ENCODE measurements at places on chromosomes 2 and 18.

- DNase-seq = no peak
Measured at GRCh38 chr2:205885492-205886099, 200.4 kb downstream of the INO80D start.

GRCh38 chr2:221640686-221641085 is 68.6 kb upstream of the EPHA4 start:
- DNase-seq = no peak

DNA sequence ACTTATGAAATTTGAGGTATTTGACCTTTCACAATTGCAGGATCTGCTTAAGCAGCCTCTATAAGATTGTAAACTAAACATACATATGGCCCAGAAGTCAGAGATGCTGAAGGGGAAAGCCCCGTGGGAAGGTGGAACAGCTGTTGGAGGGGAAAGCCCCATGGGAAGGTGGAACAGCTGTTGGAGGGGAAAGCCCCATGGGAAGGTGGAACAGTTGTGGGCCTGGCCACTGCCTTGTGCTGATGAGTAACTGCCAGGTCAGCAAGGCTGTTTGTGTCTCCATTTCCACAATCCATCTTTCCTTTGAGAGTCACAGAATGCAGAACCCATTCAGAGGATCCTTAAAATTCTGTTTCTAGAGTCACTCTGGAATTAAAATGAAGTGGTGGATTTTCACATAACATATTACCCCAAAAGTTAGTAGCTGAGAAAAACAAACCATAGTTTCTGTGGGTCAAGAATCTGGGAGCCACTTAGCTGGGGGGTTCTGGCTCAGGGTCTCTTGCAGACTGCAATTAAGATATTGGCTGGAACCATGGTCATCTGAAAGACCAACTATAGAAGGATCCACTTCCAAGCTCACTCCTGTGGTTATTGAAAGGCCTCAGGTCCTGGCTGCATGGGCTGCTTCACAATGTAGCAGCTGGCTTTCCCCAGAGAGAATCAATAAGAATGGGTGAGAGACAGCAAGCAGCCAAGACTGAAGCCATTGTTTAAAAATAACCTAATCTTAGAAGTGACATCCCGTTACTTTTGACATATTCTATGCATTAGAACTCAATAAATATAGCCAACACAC is 86.6 kb upstream of the CAVIN2 start:
- no peak for DNase-seq

DNA sequence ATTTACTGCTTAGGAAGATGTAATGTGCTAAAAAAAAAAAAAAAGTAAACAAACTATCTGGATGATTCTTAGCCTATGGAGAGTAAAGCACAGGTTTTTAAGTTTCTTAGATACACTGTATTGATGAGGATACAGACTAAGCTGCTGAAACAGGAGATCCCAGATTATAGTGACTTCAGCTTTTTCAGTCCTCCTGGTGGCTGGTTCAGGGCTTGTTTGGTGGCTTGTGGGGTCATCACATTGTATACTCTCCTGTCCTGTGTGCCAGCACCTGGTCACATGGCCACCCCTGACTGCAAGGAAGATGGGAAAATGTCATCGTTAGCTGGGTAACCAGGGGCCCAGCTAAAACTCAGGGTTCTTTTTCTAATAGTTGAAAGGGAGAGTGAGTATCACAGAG is 31.4 kb downstream of the RAB31 start:
- no peak for DNase-seq

DNA sequence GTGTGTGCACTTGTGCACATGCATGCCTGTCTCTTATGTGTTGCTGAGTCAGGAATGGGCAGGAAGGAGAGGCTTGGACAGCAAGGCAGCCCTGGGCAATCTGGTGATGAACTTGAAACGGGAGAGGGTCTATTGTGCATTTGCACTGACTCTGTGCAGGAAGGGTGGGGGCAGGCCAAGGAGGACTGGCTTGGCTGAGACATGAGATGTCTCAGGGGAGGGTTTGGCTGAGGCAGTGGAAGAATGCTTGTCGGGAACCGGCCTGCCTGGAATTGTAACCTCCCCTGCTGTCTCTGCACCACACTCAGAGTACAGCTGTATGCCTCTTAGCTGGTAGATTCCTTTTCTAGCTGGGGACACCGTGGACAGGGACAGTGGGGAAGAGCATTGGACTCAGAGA is 176.1 kb upstream of the TNP1 start:
- DNase-seq = no peak

DNA sequence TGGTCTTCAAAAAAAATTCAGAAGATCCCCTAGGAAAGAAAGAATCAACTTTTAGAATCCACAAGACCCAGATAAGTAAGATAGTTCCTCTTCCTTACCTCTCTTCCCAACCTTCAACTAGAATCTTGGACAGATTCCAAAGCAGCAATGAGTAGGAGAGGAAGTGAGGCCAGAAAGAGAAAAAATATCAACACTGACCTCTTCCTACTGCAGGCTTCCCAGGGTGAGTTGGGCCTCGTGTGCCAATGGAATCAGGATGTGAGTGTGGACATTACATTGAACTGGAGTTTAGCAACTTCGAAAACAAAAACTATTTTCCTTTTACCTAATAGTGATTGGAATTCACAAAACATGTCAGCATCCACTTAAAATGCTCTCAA is 102.5 kb upstream of the PIEZO2 start:
- no peak for DNase-seq

DNA sequence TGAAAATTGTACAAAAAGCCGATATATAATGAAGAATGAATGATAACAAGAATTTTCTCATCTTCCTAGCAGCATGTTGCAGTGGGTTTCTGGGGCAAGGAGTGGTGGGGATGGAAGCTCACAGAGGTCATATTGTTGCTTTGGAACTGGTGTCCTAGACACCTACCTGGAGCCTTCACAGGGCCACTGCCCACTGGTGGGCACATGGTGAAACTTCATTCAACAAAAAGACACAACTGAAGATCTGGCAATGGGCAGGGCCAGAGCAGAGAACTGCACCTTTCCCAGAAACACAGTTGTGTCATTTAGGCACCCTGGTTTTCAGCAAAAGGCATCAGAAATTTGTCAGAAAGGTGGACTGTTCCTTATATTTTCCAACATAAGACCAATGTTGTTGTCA is 115.3 kb downstream of the FHOD3 start:
- DNase-seq = no peak

GRCh38 chr2:236776695-236777251 is 207.1 kb downstream of the ACKR3 start:
- DNase-seq = no peak
